ENCODE measurements at places on chromosomes 13 and 19. TPM values are rescaled to one million over a fixed set of nuclear protein-coding genes. Genes with fewer than 3 reads are reported as not detected.

DNA sequence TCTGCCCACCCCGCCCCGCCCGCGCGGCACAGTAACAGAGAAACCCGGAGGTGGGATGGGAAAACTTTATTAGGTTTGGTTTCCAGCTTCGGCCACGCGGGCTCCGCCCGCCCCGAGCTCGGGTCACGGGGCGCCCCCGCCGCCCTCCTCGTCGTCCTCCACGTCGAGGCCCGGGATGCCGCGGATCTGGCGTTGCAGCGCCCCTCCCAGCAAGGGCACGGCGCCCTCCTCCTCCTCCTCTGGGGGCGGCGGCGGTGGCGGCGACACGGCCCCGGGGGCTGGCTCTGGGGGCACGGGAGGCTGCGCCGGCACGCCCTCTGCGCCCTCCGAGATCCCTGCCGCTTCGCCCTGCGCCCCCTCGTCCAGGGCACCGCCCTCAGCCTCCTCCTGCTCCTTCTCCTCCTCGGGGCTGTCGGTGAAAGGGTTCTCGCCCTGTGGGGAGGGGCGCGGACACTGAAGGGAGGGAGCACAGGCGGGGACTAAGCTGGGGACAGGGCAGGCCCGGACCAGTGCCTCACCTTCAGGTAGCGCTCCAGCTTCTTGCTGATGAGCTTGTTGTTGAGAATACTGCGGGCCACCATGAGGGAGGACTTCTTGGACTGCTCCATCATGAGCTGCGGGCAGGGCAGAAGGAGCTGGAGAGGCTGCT lies 536 bp upstream of the AKAP8 start:
- H3K36me3 ChIP-seq = peaks cover 11% of the 10 kb centered on the region
- H3K4me1 ChIP-seq = peaks cover 39% of the 10 kb centered on the region
- H3K27ac ChIP-seq = peak overlapping the region; percentile 100
- H3K4me3 ChIP-seq = peak overlapping the region; percentile 84
- DNase-seq = no peak

DNA sequence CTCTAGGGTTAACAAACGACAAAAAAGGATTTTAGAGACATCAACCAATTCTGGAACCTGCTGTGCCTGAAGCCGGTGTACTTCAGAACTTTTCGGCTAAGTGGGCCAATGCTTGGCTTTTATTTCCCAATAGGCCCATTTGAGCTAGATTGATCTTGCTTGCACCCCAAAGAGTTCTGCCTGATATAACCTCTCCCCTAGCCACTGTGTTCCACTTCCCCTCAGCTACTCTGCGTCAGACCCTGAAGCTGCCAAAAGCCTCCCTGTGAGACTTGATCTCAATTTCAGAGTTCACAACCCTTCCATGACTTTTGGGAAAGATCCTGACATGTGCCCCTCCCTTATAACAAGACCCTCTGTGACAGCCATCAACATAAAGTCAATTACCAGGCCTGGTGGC lies 5.6 kb upstream of the SIGLEC14 start:
- peaks cover 20% of the 10 kb centered on the region for H3K27me3 ChIP-seq
- no peak overlapping the region for H3K27ac ChIP-seq
- no peaks in the 10 kb centered on the region for H3K36me3 ChIP-seq
- DNase-seq = no peak
- no peak overlapping the region for H3K4me3 ChIP-seq

- H3K36me3 ChIP-seq = no peaks in the 10 kb centered on the region
- no peak overlapping the region for H3K27ac ChIP-seq
- no peaks in the 10 kb centered on the region for H3K4me1 ChIP-seq
- no peak for DNase-seq
These were observed 10.6 kb downstream of the ERICH6B start for GRCh38 chr13:45604892-45605291.

GRCh38 chr13:86098511-86098910 lies 299.3 kb upstream of the SLITRK6 start:
- no peak overlapping the region for H3K4me3 ChIP-seq
- H3K27ac ChIP-seq = no peak overlapping the region
- H3K36me3 ChIP-seq = no peaks in the 10 kb centered on the region

GRCh38 chr19:35232912-35233311 lies 4.4 kb upstream of the FAM187B start:
- H3K27ac ChIP-seq = no peak overlapping the region
- H3K4me3 ChIP-seq = no peak overlapping the region
- peaks cover 2% of the 10 kb centered on the region for H3K36me3 ChIP-seq

DNA sequence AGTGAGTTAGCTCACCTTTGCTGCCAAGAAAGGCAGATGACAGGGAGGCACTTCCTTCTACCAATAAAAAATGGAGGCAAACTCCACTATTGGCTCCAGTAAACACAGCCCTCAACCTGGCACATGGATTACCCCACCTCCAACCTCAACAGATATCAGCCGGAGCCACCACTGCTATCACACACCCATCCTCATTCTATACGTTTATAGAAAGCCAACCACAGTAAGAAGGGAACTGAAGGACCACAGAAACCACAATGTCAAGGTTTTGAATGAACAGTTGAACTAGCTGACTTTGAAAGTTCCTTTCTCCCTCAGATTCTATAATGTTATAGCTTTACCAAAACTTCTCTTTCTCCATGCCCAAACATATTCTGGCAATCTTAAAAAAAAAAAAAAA lies 526.2 kb downstream of the UQCRFS1 start:
- no peaks in the 10 kb centered on the region for H3K4me1 ChIP-seq
- no peak overlapping the region for H3K4me3 ChIP-seq
- H3K27me3 ChIP-seq = no peaks in the 10 kb centered on the region

ZNF415 gene
- 0.35 TPM for total RNA-seq

KRTDAP gene
- total RNA-seq = not detected

Data from activated CD8-positive, alpha-beta memory T cell treated with anti-CD3 and anti-CD28 coated beads, Interleukin-2, amount 10 ng/mL, durations not matched to agents 7 days and 5 days (primary cell).